Omental fat pad (tissue), 4 donors: ENCODE measurements at places on chromosomes 3 and 15.

GRCh38 chr3:156685752-156686151 lies 11.4 kb downstream of the TIPARP start:
- DNase-seq: no peak

- no peak for DNase-seq
Measured at GRCh38 chr3:71681224-71681668, 44.0 kb downstream of the EIF4E3 start.

GRCh38 chr3:95343228-95343627 lies 1280.4 kb downstream of the NSUN3 start:
- DNase-seq: no peak

GRCh38 chr3:14548321-14548729 lies 8.2 kb upstream of the GRIP2 start:
- no peak for DNase-seq

GRCh38 chr3:30835667-30836066 lies 58.8 kb downstream of the GADL1 start:
- DNase-seq: no peak
